ENCODE measurements at places on chromosomes 6 and 20. TPM values are rescaled to one million over a fixed set of nuclear protein-coding genes. Genes with fewer than 3 reads are reported as not detected.
A peak's percentile ranks its signal among the peaks of the same experiment; 100 is the strongest.

DNA sequence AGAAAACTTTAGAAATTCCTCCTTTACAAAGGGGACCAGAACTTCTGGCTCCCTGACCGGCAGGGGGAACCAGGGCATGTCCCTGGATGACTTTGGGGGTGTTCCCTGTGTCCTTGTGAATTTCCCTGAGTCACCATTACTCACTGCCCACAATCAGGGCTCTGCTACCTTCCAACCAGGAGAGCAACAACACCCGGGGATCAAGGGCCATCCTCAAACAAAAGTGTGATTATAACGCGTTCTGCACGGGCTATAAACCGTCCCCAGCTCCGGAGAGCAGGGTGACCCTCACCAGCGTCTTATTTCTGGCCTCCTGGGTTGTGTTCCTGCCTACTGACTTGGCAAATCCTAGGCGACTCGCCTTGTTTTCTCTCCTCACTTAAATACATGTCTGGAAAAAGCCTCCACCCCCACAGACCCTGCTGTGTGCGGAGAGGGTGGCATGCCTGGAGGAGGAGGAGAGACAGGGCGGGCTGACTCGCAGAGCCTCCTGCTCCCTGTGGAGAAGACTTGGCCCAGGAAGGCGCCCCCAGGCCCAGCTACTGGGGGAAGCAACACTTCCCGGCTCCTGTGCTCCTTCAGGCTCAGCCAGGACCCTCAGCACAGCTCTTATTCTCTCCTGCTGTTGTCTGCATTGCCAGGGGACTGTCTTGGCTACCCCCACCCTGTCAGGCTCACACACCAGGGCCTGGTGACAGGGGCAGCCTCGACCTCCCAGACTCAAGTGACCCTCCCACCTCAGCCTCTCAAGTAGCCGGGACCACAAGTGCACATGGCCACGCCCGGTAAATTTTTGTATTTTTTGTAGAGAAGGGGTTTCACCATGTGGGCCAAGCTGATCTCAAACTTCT is 54.1 kb downstream of the FGD2 start:
- no peak overlapping the region for H3K4me3 ChIP-seq
- no peak overlapping the region for H3K27ac ChIP-seq
- peaks cover 20% of the 10 kb centered on the region for H3K4me1 ChIP-seq
- DNase-seq: no peak
- H3K36me3 ChIP-seq: no peaks in the 10 kb centered on the region

DNA sequence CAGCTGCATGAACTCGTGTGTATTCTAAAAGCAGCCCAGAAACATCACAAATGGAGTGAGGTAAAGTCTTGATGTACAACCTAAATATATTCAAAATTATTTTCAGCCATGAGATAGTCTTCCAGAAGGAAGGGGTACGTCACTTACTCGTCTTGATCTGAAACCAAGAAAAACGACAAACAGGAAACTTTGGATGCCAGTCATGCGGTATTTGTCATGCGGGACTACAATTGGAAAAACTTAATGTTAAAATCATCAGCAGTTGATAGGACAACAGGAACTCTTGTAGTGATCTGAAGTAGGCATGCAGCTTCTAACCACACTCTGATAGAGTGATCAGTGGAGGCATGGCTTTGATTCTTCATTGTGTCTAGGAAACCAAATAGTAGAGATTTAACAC is 29.7 kb downstream of the FAM217A start:
- H3K36me3 ChIP-seq: peaks cover 52% of the 10 kb centered on the region
- H3K4me1 ChIP-seq: peaks cover 3% of the 10 kb centered on the region
- no peak for DNase-seq
- H3K27ac ChIP-seq: no peak overlapping the region

The ABHD16B gene
- total RNA-seq: not detected

DNA sequence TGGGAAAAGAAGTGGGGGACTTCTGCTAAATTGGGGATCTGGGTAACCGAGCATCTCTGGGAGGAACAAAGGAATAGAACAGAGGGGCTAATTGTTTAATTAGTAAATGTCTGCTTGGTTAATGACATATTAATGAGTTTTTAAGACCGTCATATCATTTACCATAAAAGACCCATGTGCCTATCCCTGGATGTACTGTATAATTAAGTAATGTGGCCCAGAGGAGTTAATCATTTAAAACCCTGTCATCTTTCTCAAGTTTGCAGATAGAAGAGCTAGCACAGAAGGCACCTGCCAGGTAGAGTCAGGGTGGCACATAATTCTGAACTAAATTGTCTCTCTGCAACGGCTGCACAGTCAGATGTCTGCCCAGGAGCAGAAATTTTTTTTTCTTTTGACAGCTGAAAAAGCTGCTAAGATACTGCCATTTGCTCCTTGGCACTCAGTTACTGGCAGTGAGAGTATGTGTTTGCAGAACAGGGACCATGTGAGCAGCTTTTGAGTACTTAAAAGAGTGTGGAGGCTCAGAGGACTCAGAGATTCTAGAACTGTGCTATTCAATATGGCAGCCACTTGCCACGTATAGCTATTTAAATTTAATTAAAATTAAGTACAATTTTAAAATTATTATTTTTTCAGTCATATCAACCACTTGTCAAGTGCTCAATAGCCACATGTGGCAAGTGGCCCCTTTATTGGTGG is 202.7 kb upstream of the SLC35B3 start:
- no peak overlapping the region for H3K27ac ChIP-seq
- H3K27me3 ChIP-seq: no peaks in the 10 kb centered on the region
- no peak overlapping the region for H3K4me3 ChIP-seq
- H3K36me3 ChIP-seq: no peaks in the 10 kb centered on the region
- DNase-seq: no peak

DNA sequence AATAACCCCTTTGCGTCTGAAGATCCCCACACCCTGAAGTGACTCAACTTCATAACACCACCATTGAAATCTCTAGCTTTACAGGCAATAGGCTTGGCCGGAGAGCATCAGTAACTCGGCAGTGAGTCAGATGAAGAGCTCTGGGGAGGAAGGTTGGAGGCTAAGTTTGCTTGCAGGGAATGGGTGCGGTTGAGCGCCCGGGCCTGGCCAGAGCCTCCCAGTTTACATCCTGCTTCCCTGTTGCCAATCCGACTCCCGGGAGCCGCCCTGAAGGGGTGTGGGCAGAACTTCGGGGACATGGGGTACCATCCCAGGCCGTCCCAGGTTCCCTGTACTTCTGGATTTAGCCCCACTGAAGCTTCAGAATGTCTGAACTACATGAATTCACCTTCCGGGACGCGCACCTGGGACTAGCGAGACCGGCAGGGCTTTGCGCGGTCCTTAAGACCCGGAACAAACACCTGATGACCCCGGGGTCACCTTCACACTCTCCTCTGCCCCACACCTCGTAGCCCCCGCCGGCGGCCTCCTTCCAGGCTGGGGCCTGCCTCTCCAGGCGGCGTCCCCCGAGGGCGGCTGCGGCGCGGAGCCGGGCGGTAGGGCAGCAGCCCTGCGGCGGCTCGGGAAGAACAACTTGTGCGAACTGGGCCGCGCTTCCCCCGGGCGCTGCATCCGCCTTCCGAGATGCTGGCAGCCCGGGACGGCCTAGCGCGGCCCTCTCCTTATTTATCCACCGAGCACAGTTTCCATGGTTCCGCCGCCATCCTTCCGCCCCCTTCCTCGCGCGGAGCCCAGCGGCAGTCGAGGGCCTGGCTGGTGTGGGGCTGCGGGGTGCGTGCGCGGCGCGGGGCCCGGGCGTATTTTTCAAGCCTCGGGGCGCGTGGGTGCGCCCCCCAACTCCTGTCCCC is 56.6 kb upstream of the RREB1 start:
- no peaks in the 10 kb centered on the region for H3K36me3 ChIP-seq
- no peak overlapping the region for H3K27ac ChIP-seq
- H3K4me3 ChIP-seq: peak overlapping the region; percentile 26
- DNase-seq: peak; percentile 74
- H3K4me1 ChIP-seq: peaks cover 5% of the 10 kb centered on the region

- no peak overlapping the region for H3K4me3 ChIP-seq
- no peak overlapping the region for H3K27ac ChIP-seq
- H3K36me3 ChIP-seq: no peaks in the 10 kb centered on the region
- peaks cover 4% of the 10 kb centered on the region for H3K27me3 ChIP-seq
- no peak for DNase-seq
- H3K4me1 ChIP-seq: no peaks in the 10 kb centered on the region
These were observed 14.3 kb upstream of the CBFA2T2 start for GRCh38 chr20:33475381-33476152.

- DNase-seq: no peak
- H3K27me3 ChIP-seq: peaks cover 10% of the 10 kb centered on the region
- H3K27ac ChIP-seq: no peak overlapping the region
- no peaks in the 10 kb centered on the region for H3K36me3 ChIP-seq
These were observed 7.3 kb downstream of the RAB32 start for GRCh38 chr6:146550911-146551310.

The GSTA2 gene
- total RNA-seq: not detected

DNA sequence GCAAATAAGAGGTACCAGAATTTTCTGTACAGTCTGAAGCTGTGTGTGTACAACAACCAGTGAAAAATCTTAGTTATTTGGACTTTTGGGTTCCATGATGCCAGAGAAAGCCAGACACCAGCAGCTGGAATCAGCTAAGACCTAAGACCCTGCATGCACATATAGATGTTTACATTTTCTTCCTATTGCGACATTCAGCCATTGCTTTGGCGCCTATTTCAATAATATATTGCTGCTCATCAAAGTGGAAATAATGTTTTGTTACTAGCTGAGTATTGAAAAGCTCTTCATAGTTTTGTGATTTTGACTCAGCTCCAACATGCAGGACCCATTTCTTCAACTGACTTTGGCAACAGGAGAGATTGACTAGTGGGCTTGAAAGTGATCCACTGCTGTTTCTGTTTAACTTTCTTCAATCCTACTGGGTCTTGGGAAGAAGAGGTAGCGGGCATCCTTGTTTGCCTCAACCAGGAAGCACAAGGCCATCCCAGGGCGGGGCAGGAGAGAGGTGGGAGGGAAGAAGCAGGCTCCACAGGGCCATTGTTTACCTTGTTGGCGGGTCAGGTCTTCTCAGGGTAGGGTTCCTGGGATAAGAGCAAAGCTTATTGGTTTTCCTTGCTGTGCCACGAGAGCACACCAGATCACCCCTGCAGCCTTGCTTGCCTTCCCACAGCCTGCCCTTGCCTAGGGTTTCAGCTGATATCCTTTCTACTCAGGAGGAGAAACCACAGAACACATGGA is 101.3 kb upstream of the ESR1 start:
- DNase-seq: no peak
- peaks cover 7% of the 10 kb centered on the region for H3K36me3 ChIP-seq
- no peak overlapping the region for H3K4me3 ChIP-seq
- H3K27me3 ChIP-seq: peaks cover 15% of the 10 kb centered on the region

The VWA7 gene
- total RNA-seq: 3.0 TPM

DNA sequence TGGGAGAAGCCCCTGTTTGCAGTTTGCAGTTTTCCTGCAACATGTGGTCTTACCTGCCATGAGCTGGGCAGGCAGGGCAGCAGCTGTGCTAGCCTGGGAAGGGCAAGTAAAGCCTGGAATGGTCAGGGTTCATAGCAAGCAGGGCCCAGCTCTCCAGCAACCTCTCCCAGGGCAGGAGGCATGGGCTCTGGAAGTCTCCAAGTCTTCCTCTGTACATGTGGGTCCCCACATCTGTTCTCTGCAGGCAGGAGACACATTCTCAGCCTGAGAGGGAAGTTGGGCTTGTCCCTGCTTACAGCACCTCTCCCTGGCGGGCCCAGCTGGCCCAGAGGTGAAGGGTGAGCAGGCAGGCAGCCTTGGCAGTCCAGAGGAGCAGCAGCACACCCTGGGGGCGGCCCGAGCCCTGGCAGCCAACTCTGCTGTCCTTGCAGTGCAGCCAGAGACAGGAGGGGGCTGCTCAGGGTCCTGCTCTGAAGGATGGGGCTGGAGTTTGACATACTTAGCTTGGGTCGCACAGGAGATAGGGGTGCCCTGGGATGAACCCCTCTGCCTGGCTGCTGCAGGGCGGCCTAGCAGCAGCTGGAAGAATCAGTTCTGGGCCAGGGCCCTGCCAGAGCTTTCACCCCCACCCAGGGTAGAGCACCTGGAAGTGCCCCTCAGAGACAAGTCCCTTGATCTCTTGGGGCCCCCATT is 176.0 kb downstream of the MRPL14 start:
- H3K27me3 ChIP-seq: peaks cover 4% of the 10 kb centered on the region
- no peak overlapping the region for H3K27ac ChIP-seq
- H3K4me3 ChIP-seq: no peak overlapping the region
- DNase-seq: no peak
- H3K4me1 ChIP-seq: no peaks in the 10 kb centered on the region
- no peaks in the 10 kb centered on the region for H3K36me3 ChIP-seq

DNA sequence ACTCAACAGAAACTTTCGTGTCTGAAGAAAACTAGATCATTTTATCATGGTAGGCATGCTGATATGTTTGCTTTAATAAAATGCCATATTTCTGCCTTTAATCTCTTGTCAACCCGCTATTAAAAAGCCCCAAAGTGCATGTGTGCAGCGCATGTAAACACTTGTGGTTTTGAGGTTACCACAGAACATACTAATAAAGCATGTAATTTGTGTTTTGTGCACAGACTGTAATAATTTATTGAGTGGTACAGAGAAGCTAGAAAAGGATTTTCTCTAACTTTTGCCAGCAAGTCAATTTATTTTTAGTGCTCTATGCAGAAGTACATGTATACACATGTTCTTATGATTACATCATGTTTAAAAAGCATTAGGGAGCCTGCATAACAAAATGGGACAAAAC is 349.9 kb upstream of the SLC35B3 start:
- no peaks in the 10 kb centered on the region for H3K4me1 ChIP-seq
- no peak overlapping the region for H3K27ac ChIP-seq
- no peak for DNase-seq
- no peaks in the 10 kb centered on the region for H3K36me3 ChIP-seq
- H3K27me3 ChIP-seq: no peaks in the 10 kb centered on the region

DNA sequence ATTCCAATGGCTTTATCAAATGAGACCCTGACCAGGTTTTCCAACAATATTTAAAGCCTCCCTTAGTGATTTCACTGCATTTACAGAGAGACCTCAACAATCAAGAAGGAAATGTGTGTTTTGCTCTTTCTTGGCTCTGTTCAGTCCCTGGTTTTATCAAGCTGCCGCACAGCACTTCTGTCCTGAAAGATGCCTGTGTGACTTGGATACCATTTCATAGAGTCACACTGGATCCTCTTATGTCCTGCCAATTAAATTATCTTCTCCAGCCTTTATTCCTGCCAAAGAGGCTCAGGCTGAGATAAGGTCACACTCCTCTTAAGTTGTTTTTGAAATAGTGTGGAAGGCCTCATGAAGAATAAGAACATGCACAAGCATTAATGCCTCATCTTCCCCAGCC is 197.0 kb upstream of the RNF217 start:
- no peaks in the 10 kb centered on the region for H3K27me3 ChIP-seq
- H3K27ac ChIP-seq: no peak overlapping the region
- H3K36me3 ChIP-seq: no peaks in the 10 kb centered on the region
- no peak overlapping the region for H3K4me3 ChIP-seq

GRCh38 chr6:169589293-169589692 is 112.5 kb downstream of the WDR27 start:
- DNase-seq: peak; percentile 71
- H3K4me1 ChIP-seq: peaks cover 16% of the 10 kb centered on the region
- peak overlapping the region; percentile 35 for H3K27ac ChIP-seq
- no peaks in the 10 kb centered on the region for H3K27me3 ChIP-seq
